ENCODE measurements at places on chromosomes 13 and 19.

DNA sequence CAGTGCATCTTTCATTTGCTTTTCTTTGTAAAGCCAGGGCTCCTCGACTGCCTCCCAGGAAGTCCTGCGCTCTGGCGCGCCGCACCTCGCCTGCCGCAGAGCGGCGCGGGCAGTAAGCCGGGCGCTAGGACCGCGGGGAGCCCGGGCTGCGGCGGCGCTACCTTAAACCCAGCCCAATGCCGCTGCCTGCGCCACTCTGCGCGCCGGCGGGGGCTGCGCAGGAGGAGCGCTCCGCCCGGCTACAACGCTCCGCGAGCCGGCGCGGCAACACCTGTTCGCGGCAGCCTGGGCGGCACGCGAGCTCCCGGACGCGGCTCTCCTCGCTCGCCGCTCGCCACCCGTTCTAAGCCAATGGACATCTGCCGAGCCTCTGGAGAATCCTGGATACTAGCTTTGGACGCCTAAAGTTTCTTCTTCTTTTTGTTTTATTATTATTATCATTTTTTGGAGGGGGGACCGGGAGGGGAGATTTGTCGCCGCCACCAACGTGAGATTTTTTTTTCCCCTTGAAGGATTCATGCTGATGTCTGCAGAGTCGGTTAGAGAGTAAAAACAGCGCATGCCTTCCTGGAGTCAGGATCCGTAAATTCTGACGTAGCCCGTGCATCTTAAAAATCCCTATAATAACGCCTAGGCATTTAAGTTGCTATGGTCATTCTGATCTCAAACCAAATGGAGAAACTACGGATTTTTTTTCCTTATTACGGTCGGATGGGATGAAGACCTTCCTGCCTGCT is at the start of gene FGF9:
Gene FGF9 (plus strand): TSS at position 191 of the 737 bp plus-strand sequence. CDS start 840 bp downstream, outside the sequence.
- peak; percentile 82 for DNase-seq

DNA sequence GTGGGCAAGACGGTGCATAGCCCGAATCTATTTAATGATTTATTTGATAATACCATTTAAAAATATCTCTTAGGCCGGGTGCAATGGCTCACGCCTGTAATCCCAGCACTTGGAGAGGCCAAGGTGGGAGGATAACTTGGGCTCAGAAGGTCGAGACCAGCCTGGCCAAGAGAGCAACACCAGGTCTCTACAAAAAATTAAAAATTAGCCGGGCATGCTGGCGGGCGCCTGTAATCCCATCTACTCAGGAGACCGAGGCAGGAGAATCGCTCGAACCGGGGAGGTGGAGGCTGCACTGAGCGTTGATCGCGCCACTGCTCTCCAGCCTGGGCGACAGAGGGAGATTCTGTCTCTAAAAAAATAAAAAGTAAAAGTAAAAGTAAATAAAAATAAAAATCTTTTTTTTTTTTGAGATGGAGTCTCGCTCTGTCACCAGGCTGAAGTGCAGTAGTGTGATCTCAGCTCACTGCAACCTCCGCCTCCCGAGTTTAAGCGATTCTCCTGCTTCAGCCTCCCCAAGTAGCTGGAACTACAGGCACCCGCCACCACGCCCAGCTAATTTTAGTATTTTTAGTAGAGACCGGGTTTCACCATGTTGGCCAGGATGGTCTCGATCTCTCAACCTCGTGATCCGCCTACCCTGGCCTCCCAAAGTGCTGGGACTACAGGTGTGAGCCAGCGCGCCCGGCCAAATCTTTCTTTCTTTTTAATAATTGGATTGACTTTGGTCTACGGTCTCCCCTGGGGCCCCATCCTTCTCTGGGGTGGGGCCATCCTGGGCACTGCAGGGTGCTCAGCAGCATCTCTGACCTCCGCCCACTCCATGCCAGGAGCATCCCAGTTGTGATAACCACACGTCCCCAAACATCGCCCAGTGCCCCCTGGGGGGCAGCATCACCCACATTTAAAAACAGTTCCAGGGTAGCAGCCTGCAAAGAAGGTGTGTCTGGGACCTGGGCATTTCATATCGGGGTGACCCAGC is 90.7 kb downstream of the GNG7 start:
- DNase-seq = no peak

GRCh38 chr13:29948244-29948643 is 97.8 kb upstream of the UBL3 start:
- no peak for DNase-seq

DNA sequence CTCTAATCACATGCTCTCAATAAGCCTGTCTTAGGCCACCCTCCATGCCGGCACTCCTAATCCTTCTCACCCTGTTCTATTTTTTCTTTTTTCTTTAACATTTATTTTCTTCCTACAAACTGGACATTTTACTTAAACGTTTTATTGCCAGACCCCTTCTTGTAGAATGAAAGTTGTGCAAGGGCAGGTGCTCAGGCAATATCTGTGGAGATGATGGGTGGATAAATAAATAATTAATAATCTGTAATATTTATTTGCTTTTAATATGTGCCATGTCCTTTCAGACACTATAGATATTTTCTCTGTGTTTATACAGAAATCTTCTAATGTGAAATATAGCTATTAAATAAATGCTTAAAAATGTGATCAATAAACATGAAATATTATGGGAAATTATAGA is 815.7 kb upstream of the MIR17HG start:
- DNase-seq = no peak

Measured in T-helper 2 cell treated with Interferon-gamma antibody and Interleukin-4, amounts not matched to agents 5 μg/mL and 100 μg/mL, for 36 hours (primary cell).